ENCODE measurements at places on chromosomes 16 and 17.
A peak's percentile ranks its signal among the peaks of the same experiment; 100 is the strongest.

DNA sequence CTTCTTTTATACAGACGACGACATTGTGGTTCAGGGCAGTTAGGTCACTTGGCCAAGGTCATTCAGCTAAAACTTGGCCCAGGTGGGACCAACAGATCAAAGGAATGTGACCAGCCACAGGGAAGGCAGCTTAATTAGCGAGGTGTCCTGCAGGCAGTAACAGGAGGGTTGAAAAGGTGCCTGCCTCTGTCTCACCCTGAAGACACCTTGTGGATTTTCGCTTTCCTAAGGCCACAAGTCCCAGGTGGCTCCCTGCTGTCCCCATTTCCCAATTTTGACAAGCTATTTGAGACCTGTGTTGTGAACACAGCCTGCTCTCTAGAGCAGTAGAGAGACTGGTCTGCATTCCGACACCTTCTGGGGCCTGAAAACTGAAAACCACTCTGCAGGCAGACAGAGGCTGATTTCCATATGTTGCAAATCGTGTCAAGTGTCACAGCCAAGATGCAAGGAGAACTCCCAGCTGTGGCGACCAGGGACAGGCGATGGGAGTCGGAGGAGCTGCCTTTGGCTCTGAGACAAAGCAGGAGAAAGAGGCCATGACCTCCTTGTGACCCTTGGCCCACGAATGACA lies 593.1 kb upstream of the CDH5 start:
- DNase-seq: no peak

DNA sequence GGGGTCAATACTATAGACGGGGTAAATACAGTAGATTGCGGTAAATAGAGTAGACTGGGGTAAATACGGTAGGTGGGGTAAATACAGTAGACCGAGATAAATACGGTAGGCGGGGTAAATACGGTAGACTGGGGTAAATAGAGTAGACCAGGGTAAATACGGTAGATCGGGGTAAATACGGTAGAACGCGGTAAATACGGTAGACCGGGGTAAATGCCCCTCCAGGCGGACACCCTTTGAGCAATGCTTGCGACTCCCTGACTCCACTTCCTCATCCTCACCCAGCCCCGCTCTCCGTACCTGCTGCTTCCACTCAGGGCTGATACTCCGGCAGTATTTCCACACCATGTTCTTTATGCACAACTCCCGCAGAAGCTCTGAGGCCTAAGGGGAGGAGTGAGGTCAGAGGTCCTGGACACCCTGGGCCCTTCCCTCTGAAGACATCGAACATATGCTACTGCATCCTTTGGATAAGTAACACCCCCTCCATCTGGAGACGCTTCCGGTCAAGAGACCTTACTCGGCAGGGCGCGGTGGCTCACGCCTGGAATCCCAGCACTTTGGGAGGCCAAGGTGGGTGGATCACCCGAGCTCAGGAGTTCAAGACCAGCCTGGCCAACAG lies 13.3 kb upstream of the CRK start:
- DNase-seq: no peak

- DNase-seq: no peak
Observed at GRCh38 chr17:53571342-53571741, 251.4 kb upstream of the KIF2B start.

- DNase-seq: no peak
Observed at GRCh38 chr17:41369713-41370112, at the start of gene KRT33B. TSS of gene KRT33B (minus strand) at chr17:41369813. CDS start at chr17:41369750, 63 bp downstream.

DNA sequence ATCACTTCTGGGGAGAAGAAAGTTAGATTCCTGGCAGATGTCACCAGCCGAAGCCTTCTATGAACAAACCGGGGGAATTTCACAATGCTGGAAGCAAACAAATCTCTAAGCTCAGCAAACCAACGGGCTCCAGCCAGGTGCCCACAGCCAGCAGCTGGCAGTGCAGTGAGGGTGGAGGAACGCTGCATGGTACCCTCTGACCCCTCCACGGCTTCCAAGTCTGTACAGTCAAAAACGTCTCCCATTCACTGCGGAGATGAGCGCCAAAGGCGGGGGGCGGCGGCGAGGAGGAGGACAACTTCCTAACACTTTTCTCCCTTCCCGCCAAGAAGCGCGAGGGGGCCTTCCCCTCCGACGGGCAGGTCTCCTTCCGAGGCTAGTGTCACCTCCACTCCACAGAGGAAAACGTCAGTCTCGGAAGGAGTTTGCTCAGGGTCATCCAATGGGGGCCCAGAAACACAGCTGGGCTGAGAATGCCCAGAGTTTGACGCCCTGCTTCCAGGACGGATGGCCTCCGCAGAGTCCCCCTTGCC lies 924 bp downstream of the ZNF598 start:
- peak; percentile 56 for DNase-seq

DNA sequence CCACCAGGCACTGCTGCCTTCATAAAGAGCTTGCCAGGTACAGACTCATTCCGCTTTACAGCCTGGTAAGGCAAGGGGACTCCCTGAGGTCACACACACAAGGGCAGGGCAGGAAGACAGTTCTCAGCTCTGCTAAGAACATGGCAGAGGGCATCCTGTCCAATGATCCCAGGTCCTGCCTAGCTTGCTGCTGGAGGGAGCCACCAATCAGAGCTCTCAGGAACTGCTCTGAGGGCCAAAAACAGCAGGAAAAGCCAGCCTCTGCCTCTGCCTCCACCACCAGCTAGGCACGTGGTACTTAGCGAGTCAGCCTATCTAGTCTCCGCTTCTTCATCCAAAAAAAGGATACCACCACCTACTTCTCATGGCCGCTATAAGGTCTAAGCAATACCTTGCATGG lies 66.1 kb downstream of the GTF3C1 start:
- no peak for DNase-seq

DNA sequence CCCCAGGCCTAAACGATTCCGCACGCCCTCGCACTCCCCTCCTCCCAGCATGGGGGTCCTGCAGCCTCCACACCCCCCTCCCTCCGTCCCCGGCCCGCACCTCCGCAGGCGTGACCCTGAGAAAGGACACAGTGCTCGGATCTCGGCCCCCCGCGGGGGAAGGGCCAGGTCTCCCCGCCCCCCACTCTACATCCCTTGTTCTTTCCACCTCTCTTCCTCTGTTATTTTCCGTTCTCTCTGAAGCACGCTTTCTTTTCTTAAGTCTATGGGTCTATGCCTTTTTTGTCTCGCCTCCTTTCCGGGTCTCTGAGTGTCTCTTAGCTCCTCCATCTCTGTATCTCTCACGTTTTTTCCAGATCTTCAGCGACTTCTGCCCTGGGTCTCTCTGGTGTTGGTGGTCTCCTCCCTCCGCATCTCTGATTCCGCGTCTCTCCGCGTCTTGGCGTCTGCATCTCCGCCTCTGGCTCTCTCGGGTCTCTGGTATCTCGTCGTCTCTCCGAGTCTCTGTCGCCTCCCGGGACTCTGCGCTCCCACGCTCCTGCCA lies 2.1 kb upstream of the HES7 start:
- DNase-seq: peak; percentile 56

DNA sequence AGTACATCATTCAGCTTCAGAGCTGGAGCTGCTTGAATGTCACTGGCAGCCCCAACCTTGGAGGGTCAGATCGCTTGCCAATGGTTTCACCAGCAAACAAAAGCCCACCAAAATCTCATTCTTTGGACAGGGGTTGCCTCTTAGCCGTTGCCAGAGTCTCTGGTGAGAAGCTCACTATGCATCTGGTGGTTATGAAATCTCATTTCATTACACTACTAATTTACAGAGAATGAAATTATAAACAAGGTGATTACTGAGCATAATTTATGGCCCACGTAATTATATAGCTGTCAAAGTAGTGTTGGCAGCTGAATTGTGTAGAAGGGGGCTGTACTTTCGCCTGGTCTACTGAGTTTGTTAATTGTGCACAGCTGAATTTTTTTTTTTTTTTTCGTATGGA lies 688.9 kb upstream of the KIF2B start:
- no peak for DNase-seq

DNA sequence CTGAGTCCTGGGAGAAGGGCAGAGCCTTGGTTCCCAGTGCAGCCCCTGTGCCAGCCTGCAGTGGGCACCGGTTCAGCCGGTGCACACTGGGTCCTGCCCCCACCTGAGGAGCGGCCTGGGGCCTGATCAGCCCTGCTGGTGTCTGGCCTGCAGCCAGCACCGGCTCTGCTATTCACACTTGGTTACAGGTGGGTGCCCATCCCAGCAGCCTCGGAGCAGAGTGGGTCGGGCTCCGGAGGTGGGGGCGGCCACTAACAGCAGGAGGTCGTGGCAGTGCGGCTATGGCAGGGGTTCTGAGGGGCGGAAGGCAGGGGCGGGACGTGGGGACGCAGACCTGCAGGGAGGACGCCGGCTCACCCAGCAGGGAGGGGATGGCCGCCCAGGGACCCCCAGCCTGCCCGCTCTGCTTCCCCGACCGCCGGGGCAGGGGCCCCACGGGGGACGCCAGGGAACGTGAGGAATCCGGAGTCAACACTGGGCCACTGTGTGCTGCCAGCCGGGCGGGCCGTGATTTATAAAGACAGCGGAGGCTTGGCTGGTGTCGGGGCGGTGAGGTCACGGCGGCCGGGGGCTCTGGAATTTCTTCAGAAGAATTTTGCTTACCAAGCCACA lies 20.3 kb downstream of the METRNL start:
- DNase-seq: no peak

DNA sequence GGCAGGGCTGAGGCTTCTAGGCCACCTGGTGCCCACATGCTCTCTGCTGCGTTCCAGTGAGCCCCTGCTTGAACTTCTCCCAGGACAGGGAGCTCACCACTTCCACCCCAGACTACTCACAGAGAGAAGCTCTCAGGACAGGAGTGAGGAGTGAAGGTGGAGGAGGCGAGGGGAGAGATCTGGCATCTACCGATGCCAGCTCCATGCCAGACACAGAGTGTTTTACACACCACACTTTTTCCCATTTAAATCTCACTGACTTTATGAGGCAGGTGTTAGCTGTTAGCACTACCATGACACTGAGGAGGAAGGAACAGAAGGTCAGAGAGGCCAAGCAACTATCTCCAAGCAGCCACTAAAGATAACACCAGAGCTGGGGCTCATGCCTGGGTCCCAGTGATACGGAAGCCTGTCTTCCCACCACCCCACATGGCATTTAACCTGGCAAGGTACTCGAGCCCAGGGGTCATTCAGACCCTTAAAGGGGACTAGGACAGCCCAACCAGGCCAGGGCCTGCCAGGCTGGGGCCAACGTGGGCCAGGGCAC lies 6.8 kb downstream of the FAM83G start:
- peak; percentile 58 for DNase-seq

- DNase-seq: no peak
Observed at GRCh38 chr17:44844390-44844830, 3.3 kb upstream of the HIGD1B start.

DNA sequence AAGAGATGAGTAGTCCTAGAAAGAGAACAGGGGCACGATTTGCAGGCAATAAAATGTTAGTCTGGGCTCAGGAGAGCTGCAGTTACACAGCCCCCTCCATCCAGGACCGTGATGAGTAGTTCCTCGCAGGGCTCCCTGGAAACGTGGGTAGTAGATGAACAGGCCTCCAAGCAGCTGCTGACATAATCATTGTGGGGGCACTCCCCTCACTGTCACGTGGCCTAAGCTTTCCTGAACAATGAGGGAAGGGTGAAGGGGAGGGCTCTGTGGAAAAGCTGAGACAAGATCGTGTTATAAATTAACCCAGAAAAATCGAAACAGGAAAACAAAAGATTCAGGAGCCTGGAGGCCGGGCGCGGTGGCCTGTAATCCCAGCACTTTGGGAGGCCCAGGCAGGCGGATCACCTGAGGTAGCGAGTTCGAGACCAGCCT lies 1.3 kb upstream of the PER1 start:
- DNase-seq: peak; percentile 88

DNA sequence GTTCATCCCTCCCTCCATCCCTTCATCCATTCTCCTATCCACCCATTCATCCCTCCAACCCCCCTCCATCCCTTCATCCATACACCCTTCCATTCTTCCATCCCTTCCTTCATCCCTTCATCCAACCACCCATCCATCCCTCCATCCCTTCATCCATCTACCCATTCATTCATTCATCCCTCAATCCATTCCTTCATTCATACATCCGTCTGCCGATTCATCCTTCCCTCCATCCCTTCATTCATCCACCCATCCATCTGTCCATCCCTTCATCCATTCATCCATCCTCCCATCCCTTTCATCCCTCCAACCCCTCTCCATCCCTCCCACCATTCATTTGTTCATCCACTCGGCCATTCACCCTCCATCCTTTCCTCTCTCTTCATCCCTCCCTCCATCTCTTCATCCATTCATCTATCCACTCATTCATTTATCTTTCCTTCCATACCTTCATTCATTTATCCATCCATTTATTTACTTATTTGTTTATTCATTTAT lies 95.7 kb downstream of the FOXL1 start:
- DNase-seq: no peak

DNA sequence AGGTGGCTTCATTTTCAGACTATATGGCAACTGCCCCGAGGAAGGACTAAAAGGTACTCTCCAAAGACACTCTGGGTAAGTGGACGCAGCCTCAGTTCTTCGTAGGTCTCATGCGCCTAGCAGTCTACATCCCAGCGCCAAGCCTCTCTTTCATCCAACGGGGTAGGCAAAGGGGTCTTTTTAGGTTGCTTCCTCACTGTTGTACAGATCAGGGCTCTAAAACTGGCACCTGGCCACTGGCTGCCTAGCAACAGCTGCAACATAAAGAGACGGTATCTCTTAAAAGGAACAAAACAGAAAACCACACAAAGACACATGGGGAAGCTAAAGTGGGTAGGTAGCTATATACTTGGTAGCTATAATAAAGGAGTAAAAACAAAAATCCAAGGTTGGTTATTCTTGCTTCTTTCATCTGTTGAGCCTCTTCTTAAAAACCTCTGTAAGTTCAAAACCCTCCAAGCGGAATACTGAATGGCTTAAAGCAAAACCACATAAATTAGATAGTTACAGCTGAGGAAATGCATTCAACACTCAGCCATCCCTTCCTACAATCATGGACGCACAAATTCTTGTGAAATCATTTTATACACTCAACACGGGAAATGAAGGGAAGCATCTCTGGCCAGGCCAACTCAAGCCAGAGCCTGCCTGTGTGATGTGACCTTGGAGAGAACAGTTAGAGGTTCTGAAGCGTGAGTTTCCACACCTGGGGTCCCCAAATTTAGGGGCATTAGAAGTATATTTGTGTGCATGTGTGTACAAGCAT lies 22.7 kb downstream of the CYTH1 start:
- DNase-seq: peak; percentile 94

DNA sequence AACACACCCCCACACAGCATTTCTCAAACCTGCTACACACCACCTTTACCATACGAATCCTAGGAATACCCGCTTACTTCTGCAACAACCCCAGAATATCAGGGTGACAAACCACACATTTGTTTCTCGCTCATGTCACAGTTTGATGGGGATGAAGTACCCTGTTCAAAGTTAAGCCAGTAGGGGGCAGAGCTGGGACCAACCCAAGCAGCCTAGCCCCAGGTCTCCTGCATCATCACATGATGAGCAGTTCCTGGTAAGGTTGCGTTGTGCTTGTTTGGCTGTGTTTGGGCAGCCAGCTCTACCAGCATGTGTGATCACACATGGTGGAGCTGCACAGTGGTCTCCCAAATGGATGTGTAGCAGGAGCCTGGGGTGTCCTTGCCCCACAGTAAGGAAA lies 103.6 kb upstream of the C16orf82 start:
- peak; percentile 7 for DNase-seq

DNA sequence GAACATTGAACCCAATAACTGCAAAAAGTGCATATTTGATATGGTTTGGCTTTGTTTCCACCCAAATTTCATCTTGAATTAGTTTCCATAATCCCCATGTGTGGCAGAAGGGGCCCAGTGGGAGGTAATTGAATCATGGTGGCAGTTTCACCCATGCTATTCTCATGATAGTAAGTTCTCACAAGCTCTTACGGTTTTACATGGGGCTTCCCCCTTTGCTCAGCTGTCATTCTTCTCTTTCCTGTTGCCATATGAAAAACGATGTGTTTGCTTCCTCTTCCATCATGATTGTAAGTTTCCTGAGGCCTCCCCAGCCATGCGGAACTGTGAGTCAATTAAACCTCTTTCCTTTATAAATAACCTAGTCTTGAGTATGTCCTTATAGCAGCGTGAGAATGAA lies 127.6 kb downstream of the CHD9NB start:
- no peak for DNase-seq
